ENCODE measurements at places on chromosomes 3 and 15.
A peak's percentile ranks its signal among the peaks of the same experiment; 100 is the strongest.

DNA sequence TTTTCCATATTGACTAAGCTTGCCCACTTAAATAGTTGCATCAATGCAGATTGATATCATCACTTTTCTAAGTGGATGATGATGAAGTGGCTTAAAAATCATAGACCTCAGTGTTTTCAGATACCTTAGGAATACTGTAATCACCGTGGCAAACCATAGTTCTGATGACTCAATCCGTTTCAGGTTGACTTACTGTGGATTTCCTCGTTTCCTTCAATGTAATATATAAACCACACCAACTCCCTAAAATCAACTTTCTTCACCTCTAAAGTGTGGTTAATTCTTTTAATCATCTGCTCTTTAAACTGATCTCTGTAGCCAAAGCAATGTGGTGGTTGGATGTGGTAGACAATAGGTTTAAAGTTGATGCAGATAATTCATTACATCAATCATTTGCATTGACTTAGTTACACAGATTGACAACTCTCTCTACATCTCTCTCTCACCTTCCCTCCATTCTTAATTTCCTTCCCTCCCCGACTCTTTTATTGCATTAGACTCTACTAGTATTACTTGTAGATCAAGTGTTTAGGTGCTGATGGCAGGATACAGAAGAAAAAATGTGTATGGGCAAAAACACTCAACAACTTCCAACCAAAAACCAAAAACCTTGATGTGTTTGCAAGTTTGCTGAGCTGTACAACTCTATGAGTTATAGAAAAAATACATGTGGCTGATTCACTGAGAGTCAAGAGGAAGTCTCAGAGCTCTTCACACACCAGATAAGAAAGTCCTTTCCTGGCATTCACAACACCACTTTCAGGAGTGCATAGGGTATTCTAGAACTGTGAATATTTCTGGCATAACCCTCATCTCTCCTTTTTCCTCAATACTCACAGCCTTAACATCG is 243.5 kb downstream of the NFKBIZ start:
- no peak for DNase-seq

DNA sequence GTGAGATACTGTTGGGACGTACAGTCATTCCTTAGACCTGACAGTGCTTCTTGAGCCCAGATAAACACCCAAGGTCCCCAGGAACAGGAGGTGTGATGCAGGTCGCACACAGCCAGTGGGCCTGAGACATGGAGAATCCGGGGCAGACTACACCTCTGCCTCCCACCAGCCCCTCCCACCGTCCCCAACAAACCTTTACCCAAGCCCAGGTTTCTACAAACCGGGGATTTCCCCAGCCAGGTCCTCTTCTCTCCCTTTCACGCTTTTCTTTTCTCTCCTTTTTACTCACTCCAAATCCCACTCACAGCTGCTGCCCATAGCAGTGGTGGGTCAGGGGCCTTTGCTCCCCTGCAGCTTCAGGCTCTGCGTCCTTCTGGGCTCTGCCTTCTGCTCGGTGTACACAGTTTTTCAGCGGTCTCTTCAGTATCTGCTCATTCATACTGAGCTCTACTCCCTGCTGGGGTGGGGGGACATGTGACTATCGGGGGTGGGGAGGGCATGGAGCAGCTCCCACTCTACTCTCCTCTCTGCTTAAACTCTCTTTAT is 4.8 kb upstream of the PCSK6 start:
- DNase-seq: no peak

GRCh38 chr3:157865352-157866000 is 240.7 kb downstream of the SHOX2 start:
- DNase-seq: no peak

- no peak for DNase-seq
These were observed 33.4 kb downstream of the SPINK8 start for GRCh38 chr3:48299746-48300712.

- no peak for DNase-seq
These were observed 117.2 kb upstream of the LRRC3B start for GRCh38 chr3:26505399-26505798.

GRCh38 chr15:60485365-60486055 is 6.6 kb upstream of the ICE2 start:
- no peak for DNase-seq

GRCh38 chr3:112136959-112137693 is 4.1 kb upstream of the GCSAM start:
- DNase-seq: peak; percentile 20

- DNase-seq: no peak
These were observed 22.0 kb upstream of the ARPP21 start for GRCh38 chr3:35617370-35617769.

GRCh38 chr3:185825639-185826481 is 1.0 kb upstream of the IGF2BP2 start:
- no peak for DNase-seq

- DNase-seq: no peak
These were observed 2.3 kb downstream of the POPDC2 start for GRCh38 chr3:119657887-119658702.

DNA sequence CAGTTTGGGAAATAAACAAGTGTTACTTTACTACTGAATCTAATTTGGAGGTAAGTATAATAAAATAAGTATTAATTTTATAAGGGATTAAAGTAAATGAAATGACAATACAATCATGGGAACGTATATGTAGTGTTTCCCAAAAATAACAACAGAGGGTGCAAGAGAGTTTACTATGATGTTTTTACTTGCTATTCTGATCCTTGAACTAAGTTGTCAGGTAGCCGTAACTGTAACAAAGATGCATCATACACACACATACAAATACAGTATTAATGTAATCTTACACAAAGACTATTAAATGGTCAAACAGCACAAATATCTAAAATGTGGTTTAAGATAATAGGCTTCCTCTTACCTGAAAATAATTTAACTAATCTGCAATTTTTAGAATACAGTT is 311.4 kb downstream of the TBC1D5 start:
- no peak for DNase-seq

GRCh38 chr3:159263750-159264553 is 462.1 kb downstream of the MFSD1 start:
- no peak for DNase-seq

- DNase-seq: no peak
These were observed 13.9 kb downstream of the TRH start for GRCh38 chr3:129988429-129988828.

DNA sequence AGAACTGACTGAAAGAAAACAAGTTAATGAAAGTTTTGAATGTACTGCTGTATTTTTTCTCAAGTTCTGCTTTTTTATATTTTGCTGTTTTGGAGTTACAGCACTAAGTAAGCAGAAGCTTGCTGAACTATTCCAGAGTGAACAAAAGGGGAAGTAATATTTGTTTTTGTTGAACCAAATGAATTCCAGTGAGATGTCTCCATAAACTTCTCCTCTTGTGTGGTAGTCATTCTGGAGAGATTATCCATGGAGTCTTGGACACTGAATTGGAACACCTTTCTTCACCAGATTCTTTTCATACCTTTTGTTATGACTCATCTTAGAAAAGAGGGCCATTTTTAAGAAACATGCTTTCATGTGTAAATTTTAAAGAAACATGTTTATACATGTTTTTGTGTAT is 8.8 kb downstream of the ANKUB1 start:
- no peak for DNase-seq

- DNase-seq: no peak
These were observed 6.3 kb downstream of the ST3GAL6 start for GRCh38 chr3:98769448-98769847.

DNA sequence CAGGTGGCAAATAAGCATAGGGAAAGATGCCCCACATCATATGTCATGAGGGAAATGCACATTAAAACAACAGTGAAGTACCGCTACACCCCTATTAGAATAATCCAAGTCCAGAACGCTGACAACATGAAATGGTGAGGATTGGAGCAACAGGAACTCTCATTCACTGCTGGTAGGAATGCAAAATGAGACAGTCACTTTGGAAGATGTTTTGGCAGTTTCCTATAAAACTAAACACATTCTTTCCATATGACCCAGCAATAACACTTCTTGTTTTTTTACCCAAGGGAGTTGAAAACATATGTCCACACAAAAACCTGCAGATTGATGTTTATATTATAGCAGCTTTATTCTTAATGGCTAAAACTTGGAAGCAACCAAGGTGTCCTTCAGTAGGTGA is 116.4 kb upstream of the TOPAZ1 start:
- DNase-seq: no peak

- no peak for DNase-seq
These were observed 189.8 kb downstream of the MBNL1 start for GRCh38 chr3:152458376-152459117.

DNA sequence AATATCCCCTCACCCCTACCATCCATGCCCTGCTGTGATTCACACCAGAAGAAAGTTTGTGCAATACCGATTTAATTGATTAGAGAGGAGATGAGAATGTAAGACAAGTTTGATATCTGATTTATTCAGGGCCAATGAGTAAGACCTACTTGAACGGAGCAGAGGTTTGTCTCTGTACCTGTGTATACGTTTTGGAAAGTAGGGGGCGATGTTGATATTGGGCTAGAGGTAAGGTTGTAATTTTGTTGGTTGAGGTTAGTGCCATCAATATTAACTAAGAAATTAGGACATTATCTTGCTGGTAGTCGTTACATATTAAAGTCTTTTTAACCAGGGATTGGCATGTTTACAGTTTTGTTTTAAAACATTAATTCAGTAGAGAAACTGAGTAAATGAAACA is 20.5 kb downstream of the EAF2 start:
- no peak for DNase-seq

DNA sequence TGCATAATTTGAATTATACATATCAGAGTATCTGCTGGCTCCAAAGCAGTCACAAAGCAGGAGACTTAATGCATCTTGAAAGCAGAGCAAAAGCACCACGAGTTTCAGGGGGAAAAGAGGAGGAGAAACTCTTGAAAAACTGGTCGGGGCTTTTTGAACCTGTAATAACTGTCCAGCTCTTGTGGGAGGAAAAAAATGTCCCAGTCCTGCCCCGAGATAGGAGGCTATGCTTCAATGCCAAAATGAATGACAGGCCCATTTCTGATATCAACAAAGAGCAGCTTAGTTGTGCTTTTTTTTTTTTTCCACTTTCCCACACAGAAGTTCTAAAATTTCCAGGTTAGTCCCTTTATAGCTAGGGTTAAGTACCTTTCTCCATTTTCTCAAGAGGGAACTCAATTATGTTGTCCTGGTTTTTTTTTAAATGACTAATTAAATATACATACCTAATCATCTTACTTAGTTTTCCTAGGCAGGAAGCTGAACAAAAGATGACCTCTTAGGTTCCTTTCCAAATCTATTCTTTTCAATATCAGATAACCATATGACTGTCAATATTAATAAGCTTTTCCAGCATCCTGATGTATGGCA is 120.2 kb downstream of the TFDP2 start:
- DNase-seq: no peak

DNA sequence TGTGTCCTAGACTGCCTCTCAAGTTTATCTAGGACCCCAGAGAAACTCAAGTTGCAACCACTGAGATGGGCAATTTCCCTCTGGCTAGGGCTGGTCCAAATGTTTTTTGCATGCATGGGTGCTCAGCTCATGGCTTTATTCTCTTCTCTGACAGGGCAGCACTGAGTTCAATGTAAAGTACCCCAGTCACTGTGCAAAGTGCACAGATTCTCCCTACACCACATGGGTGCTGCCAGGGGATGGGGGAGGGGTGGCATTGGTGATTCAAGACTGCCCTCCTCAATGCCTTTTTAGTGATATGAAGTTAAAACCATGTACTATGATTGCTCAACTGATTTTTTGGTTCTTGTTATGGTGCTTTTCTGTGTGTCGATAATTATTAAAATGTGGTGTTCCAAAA is 14.8 kb upstream of the RAD51 start:
- no peak for DNase-seq

- no peak for DNase-seq
These were observed 17.8 kb downstream of the SPTBN5 start for GRCh38 chr15:41876007-41876406.

DNA sequence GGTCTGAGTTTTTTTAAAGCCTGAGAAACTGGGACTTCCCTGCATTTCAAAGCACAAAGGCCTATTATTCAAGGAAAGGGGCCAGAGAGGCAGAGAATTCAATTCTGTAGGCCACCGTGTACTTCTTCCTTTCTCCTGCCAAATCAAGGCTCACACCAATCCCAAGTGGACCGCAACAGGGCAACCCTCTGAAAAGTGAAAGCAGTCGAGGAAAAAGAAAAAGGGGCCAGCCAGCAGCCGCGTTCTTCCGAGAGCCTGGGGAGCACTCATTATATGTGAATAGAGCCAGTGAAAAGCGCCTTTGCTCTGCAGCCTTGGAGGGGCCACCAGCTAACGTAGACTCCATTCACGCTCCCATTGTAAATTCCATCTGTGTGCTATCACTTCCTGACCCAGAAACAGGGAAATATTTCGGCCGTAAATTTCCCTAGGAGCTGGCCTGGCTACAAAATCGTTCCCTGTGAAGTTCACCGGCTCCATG is 45.9 kb upstream of the THUMPD3 start:
- DNase-seq: no peak

DNA sequence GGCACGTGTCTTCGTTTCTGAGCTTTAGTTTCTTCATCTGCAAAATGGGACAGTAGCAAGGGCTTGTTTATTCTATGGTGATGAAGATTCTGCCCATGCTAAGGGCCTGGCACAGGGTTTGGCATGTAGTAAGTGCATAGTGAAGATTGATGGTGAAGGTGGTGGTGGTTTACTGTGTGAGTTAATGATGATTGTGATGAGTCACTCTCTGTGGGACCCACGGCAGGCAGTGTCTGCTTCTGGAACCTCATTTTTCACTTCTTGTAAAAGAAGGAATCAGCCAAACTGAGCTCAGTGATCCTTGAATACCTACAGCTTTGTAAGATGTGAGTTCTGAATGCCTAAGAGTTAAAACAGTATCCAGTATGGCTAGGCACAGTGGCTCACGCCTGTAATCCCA is 86.2 kb upstream of the LRTM1 start:
- DNase-seq: no peak

GRCh38 chr3:136173939-136174490 is 22.1 kb downstream of the MSL2 start:
- DNase-seq: no peak

- DNase-seq: no peak
These were observed 146.0 kb downstream of the CHST2 start for GRCh38 chr3:143265501-143266070.

- DNase-seq: no peak
These were observed 25.9 kb downstream of the PLD1 start for GRCh38 chr3:171784387-171784786.

GRCh38 chr3:100128565-100128964 is 14.3 kb upstream of the FILIP1L start:
- DNase-seq: no peak

DNA sequence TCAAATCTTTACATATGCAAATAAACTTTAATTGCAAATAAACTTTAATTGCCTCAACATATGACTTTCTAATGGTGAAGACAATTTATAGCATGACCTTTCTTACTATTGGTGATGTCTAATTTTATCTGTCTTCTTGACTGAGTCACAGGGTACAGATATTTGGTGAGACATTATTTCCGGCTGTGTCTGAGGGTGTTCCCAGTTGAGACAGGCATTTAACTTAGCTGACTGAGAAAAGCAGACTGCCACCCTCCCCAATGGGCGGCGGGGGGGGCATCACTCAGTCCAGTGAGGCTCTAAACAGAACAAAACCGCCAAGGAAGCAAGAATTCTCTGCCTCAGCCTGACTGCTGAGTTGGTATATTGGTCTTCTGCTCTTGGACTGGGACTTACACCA is 160.0 kb downstream of the TBL1XR1 start:
- DNase-seq: no peak

Measured in stimulated activated CD8-positive, alpha-beta memory T cell treated with anti-CD3 and anti-CD28 coated beads, Interleukin-2, amount 100 ng/mL, for 1 hour (primary cell).